NCI-H1092 treated with DMSO at 0.1 percent for 48 hours (cell line): ENCODE measurements at places on chromosomes 12 and 14.

- peak; percentile 39 for DNase-seq
Measured at GRCh38 chr12:104737791-104738301, 220.2 kb downstream of the SLC41A2 start.

GRCh38 chr12:4353785-4354208 is 25.7 kb downstream of the FGF23 start:
- DNase-seq, result peak; percentile 7

GRCh38 chr12:103785243-103786031 is 55.6 kb downstream of the NT5DC3 start:
- no peak for DNase-seq

- DNase-seq, result no peak
Measured at GRCh38 chr12:113347892-113348291, 10.5 kb upstream of the PLBD2 start.

DNA sequence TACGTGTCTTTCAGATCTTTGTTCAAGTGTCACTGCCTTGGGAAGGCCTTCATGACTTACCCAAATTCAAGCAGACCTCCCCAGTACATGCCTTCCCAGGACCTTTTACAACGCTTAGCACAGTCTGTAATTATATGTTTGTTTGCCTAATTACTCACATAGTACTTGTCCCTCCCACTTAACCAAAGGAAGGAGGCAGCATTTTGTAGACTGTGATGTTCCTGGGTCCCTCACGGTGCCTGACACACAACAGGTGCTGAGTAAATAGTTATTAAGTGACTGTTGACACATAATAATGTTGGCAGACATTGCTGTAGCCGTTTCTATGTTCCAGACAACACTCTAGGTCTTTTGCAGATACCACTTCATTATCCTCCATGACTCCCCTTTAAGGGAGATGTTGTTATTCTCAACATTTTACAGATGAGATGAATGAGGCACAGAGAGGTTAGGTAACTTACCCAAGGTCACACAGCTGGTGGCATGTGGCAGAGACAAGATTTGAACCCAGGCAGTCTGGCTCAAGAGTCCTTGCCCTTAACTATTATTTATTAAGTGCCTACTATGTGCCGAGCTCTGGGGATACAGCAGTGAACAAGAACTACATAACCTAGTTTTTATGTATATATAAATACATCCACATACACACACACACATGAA is 130.7 kb downstream of the PHETA1 start:
- DNase-seq, result no peak

GRCh38 chr14:74475678-74476077 is 17.4 kb downstream of the NPC2 start:
- DNase-seq, result no peak

DNA sequence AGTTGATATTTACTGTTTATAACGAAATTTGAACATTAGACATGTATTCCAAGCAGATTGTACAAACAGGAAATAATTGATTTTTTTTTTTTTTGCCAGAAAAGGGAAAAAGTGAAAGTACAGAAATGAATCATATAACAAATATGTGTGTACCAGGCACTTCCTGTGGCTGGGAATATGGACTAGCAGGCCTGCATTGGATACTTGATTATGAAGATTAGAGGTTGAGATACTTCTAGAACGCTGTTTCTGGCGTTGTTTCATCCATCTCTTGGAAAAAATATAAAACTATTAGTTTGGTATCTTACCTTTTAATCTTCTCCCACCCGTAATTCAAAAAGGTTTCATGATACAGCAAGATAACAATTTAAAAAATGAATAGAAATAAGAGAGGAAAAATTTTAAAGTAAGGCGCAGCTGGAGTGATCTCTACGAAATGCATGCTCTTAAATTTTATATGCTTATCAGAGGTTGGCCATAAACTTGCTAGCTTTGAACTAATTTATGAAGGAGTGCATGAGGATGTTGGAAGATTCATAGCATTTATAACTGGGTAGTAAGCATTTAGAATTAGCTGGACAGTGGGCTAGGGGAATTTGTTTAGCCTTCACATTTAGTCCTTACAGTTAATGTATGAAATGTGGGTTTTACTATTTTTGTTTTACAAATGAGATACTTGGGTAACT is 90.8 kb downstream of the AEBP2 start:
- DNase-seq, result no peak

DNA sequence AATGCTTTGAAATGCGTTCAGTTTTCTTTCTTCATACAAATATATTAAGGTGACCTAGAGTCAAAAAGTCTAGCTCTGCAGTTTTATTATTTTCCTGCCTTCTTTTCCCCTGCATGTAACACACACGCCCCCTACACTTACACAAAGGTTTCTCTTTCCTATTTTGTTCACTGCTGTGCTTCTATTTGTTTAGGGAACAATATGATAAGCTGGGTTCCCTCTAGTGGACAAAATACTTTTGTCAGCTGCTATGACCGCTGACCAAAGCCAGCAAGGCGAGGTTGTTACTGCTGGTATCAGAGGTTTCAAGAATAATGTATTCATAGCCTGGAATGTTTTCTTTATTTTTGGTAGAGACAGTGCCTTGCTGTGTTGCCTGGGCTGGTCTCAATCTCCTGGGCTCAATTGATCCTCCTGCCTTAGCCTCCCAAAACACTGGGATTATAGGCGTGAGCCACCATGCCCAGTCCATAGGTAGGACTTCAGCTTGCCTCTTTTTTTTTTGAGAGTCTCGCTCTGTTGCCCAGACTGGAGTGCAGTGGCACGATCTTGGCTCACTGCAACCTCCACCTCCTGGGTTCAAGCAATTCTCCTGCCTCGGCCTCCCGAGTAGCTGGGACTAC is 33.4 kb downstream of the FNTB start:
- DNase-seq, result peak; percentile 66

DNA sequence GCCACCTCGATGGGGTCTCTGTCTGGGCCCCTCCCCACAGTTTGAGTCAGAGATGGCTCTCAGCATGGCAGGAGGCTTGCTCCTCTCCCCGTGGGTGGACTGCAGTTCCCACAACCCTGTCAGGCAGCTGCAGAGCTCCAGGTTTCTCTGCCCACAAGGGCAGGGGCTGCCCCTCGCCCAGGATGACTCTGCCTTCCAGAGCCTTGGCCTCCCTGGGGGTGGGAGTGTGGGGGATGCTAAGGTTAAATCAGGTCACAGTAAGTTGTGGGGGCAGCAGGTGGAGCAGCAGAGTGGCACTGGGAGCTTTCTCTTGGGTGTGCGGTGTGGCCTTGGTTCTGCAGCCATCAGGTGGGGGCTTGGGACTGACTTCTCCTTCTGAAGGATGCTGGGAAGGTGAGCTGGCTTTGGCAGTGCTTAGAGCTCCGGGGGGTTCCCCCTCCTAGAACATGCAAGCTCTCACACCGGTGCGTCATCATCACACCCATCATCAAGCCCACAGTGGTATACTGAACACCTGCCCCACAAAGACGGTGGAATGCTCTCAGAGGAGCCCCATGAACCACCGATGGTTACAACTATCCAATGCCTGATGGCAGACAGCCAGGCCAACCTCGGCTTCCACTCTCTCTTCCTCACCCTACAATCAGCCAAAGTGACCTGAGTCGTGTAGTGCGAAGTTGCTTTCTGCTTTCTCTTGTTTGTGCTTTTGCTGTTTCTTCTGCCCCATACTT is 39.7 kb downstream of the ERH start:
- no peak for DNase-seq

DNA sequence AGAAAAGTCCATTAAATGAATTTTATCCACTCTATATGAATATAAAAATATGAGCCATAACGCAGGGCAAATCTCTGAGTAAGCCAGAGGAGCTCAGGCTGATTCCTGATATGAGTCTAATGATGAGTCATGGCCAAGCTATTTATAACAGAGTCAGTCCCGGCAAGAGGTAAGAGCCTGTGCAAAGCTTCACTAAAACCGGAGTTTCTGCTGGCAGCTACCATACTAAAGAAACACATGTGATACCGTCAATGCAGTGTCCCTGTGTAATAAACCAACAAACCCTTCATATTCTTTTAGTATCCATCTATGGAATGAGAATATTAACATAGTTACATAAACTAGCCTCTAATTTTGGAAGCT is 319.4 kb downstream of the KCNC2 start:
- DNase-seq, result no peak

- DNase-seq, result no peak
Measured at GRCh38 chr12:69649529-69649928, 38.8 kb upstream of the LRRC10 start.

GRCh38 chr14:87323191-87323590 is 669.8 kb downstream of the GALC start:
- DNase-seq, result no peak

GRCh38 chr12:24754690-24755638 is 193.9 kb downstream of the BCAT1 start:
- no peak for DNase-seq

- DNase-seq, result no peak
Measured at GRCh38 chr12:11882301-11883019, 188.3 kb upstream of the BCL2L14 start.

DNA sequence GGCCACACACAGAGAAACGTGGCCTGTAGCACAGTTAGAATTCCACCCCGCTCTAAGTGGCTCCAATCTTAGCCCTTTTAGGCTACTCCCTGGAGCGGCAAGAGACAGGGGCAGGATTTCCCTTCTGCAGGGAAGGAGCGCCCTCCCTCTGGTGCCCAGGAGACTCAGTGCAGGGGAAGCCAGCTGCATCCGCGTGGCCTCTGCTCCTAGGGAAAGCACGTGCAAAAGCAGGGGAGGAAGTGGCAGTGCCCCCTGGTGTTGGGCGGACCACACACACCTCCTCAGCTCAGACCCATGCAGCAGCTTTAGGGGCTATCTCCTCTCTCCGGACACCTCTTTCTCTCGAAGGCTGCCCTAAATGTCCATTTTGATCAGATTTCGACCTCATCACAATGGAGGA is 50.0 kb downstream of the SPRING1 start:
- DNase-seq, result no peak

- DNase-seq, result no peak
Measured at GRCh38 chr12:102611995-102612394, 131.6 kb upstream of the IGF1 start.

GRCh38 chr12:27524494-27524835 is 459 bp downstream of the PPFIBP1 start:
- no peak for DNase-seq

DNA sequence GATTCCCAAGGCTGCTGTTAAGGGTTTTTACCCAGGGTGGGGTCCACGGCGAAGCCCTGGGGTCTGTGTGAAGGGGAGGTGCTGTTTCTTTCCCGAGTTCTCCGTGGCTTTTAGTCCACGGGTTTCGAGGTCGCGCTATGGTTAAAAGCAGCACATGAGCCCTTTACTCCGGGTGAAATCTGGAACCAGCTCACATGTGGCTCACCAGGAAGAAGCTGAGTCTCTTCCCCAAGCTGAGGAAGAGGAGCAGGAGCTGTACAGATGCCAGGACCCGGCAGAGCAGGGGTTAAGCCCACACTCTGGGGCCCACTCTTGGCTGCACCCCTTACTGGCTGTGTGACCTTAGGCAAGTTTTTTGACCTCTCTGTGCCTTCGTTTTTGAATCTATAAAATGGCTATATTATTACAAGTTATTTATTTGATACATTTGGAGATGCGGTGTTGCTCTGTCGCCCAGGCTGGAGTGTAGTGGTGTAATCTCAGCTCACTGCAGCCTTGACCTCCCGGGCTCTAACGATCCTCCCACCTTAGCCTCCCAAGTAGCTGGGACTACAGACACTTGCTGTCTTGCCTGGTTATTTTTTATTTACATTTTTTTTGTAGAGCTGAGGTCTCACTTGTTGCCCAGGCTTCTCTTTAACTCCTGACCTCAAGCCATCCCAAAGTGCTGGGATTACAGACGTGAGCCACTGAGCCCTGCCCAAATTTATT is 266.3 kb downstream of the AACS start:
- DNase-seq, result no peak

GRCh38 chr14:71343724-71344123 is 436.5 kb downstream of the PCNX1 start:
- DNase-seq, result no peak

- no peak for DNase-seq
Measured at GRCh38 chr14:106507354-106507753, 981.0 kb downstream of the TMEM121 start.

DNA sequence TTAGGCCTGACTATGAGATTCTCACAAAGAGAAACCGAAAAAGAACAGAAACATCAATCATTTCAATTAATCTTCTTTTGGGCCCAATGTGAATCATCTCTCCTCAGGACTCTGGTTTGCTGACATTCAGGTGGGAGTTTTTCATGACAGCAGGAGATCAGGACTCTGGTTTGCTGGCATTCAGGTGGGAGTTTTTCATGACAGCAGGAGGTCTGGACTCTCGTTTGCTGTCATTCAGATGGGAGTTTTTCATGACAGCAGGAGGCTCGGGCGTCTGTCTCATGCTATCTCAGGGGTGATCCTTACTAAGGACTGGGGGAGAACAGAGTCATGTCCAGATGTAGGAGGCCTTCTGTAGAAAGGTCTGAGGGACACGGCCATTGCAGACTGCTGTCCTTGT is 40.1 kb upstream of the PARP11 start:
- DNase-seq, result no peak

- DNase-seq, result no peak
Measured at GRCh38 chr14:103347091-103347815, 13.2 kb downstream of the EIF5 start.

DNA sequence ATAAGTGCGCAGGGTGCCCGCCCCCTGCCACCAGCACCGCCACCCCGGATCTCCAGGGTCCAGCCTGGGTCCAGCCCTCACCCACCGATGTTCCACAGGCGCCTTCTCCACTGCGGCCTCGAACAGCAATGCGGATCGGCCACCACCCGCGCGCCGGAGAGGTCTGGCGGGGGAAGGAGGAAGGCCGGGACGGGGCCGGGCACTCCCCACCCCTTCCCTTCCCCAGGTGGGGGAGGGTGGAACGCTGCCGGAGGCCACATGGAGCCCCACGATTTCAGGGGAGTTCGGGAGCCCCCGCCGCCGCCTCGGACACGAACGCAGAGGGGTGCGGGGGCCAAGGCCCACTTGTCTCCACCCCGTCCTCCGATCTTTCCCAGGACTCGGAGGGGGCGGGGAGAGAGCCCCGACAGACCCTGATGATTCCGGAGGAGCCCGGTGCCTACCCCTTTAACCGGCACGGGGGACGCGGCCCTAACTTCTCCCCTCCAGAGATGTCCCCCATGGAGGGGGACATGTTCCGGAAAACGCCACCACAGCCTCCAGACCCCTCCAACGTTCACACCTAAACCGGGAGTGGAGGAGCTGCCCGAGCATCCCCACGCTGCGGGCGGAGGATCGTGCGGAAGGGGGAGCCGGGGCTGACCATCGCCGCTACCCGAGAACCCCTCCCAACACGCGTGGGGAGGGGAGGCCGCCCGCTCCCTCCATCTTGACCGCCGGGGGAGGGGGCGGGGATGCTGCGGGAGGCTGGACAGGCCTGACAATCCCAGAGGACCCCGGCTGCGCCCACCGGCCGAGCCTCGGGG is 1.1 kb downstream of the ATXN2 start:
- DNase-seq, result peak; percentile 5

- no peak for DNase-seq
Measured at GRCh38 chr14:103684471-103684870, 30.8 kb downstream of the XRCC3 start.
